Mesothelial cell of epicardium (in vitro differentiated cells): ENCODE measurements at places on chromosomes 2 and 18. TPM values are rescaled to one million over a fixed set of nuclear protein-coding genes. Genes with fewer than 3 reads are reported as not detected.

DNA sequence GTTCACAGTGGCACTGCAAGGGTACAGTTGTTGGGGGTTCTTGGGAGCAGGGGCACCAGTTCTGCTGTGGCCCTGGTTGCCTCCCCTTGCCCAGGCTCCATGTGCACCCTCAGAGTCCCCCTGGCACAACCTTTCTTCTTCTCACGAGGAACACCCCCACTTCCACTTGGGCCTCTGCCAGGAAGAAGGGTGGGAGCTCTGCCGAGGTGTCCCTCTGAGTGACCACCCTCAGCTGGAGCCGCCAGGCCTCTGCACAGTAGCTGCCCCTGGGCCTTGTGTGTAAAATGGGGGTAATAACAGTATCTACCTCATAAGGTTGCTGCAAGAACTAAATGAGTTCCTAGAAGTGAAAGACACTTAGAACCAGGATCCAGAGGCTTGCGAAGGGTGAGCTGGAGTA is 8.4 kb downstream of the TPRKB start:
- H3K36me3 ChIP-seq, result peaks cover 33% of the 10 kb centered on the region
- H3K27ac ChIP-seq, result no peak overlapping the region
- H3K4me1 ChIP-seq, result no peaks in the 10 kb centered on the region
- DNase-seq, result no peak
- no peak overlapping the region for H3K4me3 ChIP-seq

GRCh38 chr18:62030091-62030985 is 137.5 kb upstream of the RNF152 start:
- no peak for DNase-seq
- H3K4me3 ChIP-seq, result no peak overlapping the region
- no peaks in the 10 kb centered on the region for H3K27me3 ChIP-seq
- peak overlapping the region; percentile 81 for H3K27ac ChIP-seq
- peaks cover 17% of the 10 kb centered on the region for H3K4me1 ChIP-seq

- H3K27ac ChIP-seq, result no peak overlapping the region
- no peak overlapping the region for H3K4me3 ChIP-seq
- no peaks in the 10 kb centered on the region for H3K4me1 ChIP-seq
- H3K36me3 ChIP-seq, result no peaks in the 10 kb centered on the region
- DNase-seq, result no peak
Measured at GRCh38 chr2:54394392-54394791, 61.7 kb upstream of the SPTBN1 start.

GRCh38 chr2:113156278-113157117 is 17.3 kb upstream of the PSD4 start:
- peak overlapping the region; percentile 65 for H3K4me3 ChIP-seq
- peaks cover 17% of the 10 kb centered on the region for H3K4me1 ChIP-seq
- peaks cover 2% of the 10 kb centered on the region for H3K27me3 ChIP-seq

GRCh38 chr2:207768168-207768865 is 1.4 kb downstream of the FZD5 start:
- peaks cover 28% of the 10 kb centered on the region for H3K4me1 ChIP-seq
- H3K27me3 ChIP-seq, result peaks cover 57% of the 10 kb centered on the region
- peak; percentile 51 for DNase-seq
- H3K36me3 ChIP-seq, result no peaks in the 10 kb centered on the region

DNA sequence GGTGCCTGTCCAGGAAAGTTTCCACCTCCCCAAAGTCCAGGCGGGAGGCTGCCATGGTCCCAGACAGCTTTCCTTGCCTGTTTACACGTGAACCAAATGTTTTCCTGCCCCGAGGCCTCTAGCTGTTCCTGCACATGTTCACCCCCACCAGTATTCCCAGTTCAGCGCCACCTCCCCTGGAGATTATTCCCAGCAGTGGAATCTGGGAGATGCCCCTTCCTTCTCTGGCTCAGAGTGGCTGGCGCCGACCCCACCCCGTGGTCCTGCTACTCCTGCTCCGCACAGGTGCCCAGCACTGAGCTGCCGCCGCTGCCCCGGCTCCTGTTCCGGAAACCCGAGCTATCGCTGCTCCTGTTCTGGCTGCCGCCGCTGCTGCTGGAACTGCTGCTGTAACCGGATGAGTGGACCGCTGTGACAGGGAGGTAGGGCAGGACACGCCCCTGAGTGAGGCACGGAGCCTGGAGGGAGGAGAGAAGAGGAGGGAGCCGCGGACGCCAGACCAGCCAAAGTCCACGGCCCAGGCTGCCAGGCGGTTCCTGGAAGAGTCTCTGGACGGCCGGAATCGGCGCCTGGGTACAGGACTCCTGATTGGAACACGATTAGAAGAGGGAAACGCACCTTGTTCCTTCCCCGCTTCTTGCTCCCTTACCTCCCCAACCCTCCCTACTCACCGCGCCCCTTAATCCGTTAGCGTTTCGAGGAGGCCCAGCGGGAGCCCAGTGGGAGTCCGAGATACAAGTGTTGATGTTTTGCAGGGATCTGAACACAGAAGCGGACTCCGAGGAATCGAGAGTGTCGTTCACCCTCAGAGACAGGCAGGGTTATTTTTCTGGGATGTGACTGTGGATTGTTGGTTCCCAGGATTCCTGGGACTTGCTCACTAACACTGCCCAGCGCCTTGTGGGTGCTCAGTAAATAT is at the start of gene PDE11A:
Gene PDE11A (minus strand): TSS at position 395 of the 919 bp plus-strand sequence. CDS start 340 bp downstream, at position 55.
- no peaks in the 10 kb centered on the region for H3K36me3 ChIP-seq
- peak within 1 kb of the TSS; percentile 77 for H3K4me3 ChIP-seq
- H3K27ac ChIP-seq, result no peak within 1 kb of the TSS
- peaks cover 53% of the 10 kb centered on the region for H3K27me3 ChIP-seq

DNA sequence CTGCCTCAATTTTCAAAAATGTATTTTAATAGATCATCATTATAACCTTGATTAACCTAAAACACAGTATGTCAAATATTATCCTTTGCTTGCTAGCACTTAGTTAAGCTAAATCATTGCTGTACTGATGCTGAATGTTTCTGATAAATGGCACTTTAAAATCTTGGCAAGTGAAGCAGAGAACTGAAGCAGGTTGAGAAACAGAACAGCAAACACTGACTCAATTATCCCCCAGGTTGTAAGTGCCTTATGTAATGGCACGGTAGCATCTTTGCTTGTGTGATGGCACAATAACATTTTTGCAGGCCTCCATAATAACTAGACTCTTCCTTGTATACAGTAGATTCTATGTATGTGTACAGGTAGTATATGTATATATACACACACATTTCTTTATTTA is 33.8 kb downstream of the ARHGAP15 start:
- H3K4me3 ChIP-seq, result no peak overlapping the region
- H3K27ac ChIP-seq, result no peak overlapping the region
- H3K36me3 ChIP-seq, result no peaks in the 10 kb centered on the region
- H3K4me1 ChIP-seq, result peaks cover 31% of the 10 kb centered on the region

DNA sequence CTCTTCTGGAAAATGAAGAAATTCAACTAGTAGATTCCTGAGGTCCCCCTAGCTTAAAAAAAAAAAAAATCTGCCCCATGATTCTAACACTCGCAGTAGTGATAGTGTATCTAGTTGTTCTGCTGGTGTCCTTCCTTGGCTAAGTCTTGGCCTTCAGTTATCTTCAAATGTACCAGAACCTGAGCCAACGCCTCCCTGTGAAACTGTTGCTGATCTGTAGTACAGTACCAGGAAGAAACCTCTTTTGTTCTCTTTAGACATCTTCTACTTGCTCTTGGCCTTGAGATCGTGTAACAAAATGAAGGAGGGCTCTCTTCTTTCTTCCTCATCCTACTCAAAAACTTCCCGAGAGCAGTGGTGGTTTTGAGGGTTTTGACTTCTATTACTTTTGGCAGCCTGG is 31.0 kb downstream of the PLEK start:
- H3K27me3 ChIP-seq, result peaks cover 42% of the 10 kb centered on the region
- DNase-seq, result no peak
- H3K27ac ChIP-seq, result no peak overlapping the region
- H3K4me1 ChIP-seq, result no peaks in the 10 kb centered on the region

DNA sequence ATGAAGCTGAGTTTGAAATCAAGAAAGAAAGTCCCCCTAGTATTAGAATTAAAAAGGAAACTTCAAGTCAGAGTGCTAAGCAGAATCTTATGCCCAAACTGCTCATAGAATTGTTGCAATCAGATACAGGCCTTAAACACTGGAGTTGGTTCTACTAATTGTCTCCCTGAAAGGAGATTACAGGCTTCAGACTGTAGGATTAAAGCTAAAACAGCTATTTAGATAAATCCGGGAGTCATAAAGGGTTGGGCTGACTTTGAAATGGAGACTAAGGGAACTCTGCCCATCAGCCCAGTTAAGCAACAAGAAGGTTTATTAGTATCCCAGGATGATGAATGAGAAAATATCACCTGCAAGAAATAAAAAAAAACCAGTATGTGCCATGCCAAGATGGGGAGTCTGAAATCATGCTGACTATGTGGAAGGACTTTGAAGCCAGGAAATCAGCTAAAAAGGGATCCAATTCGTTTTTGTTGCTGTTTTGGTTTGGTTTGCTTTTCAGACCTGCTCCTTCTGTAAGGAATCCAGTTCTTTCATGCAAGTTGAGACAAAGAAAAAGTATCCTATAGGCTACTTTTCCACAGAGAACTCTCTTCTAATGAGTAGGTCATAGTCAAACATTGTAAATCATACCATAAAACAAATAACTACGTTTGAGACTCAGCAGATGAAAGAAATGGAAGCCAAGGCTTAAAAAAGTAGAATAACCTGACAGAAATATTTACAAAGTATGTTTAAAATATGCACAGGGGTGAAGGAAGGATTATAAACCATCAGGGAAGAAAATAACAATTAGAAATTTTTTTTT is 37.6 kb upstream of the MSTN start:
- H3K4me1 ChIP-seq, result peaks cover 8% of the 10 kb centered on the region
- no peaks in the 10 kb centered on the region for H3K27me3 ChIP-seq
- no peak for DNase-seq
- no peak overlapping the region for H3K4me3 ChIP-seq
- H3K27ac ChIP-seq, result peak overlapping the region; percentile 41

GRCh38 chr2:212777020-212777491 is 238.5 kb upstream of the ERBB4 start:
- H3K27ac ChIP-seq, result peak overlapping the region; percentile 87
- no peaks in the 10 kb centered on the region for H3K27me3 ChIP-seq
- H3K4me1 ChIP-seq, result peaks cover 47% of the 10 kb centered on the region
- no peak for DNase-seq
- H3K4me3 ChIP-seq, result peak overlapping the region; percentile 51
- H3K36me3 ChIP-seq, result no peaks in the 10 kb centered on the region

- no peak for DNase-seq
- H3K4me3 ChIP-seq, result no peak overlapping the region
- H3K27ac ChIP-seq, result peak overlapping the region; percentile 53
- peaks cover 10% of the 10 kb centered on the region for H3K4me1 ChIP-seq
- H3K36me3 ChIP-seq, result no peaks in the 10 kb centered on the region
Measured at GRCh38 chr18:63683152-63683551, 19.6 kb upstream of the SERPINB11 start.

- H3K36me3 ChIP-seq, result no peaks in the 10 kb centered on the region
- H3K27ac ChIP-seq, result no peak overlapping the region
- no peaks in the 10 kb centered on the region for H3K4me1 ChIP-seq
- H3K27me3 ChIP-seq, result peaks cover 57% of the 10 kb centered on the region
- no peak overlapping the region for H3K4me3 ChIP-seq
Measured at GRCh38 chr2:236291911-236292310, 27.7 kb upstream of the ASB18 start.

The CNDP1 gene
- total RNA-seq, result 0.40 to 0.75 TPM (median 0.41 TPM) in 3 replicates

The CXCR1 gene
- not detected in 3 replicates for total RNA-seq

The CCT4 gene
- 153 to 162 TPM (median 161 TPM) in 3 replicates for total RNA-seq

The SCN3A gene
- 0.11 to 0.23 TPM (median 0.16 TPM) in 3 replicates for total RNA-seq

The KANSL1L gene
- 24.4 to 28.0 TPM (median 25.9 TPM) in 3 replicates for total RNA-seq
